T-helper 2 cell (primary cell): ENCODE measurements at places on chromosomes 4 and X.

- DNase-seq, result no peak
These were observed 242.7 kb upstream of the ETNPPL start for GRCh38 chr4:109005523-109005922.

- no peak for DNase-seq
These were observed 19.1 kb downstream of the PRDM5 start for GRCh38 chr4:120903419-120903818.

GRCh38 chrX:121308276-121308805 lies 260.9 kb downstream of the GLUD2 start:
- no peak for DNase-seq

DNA sequence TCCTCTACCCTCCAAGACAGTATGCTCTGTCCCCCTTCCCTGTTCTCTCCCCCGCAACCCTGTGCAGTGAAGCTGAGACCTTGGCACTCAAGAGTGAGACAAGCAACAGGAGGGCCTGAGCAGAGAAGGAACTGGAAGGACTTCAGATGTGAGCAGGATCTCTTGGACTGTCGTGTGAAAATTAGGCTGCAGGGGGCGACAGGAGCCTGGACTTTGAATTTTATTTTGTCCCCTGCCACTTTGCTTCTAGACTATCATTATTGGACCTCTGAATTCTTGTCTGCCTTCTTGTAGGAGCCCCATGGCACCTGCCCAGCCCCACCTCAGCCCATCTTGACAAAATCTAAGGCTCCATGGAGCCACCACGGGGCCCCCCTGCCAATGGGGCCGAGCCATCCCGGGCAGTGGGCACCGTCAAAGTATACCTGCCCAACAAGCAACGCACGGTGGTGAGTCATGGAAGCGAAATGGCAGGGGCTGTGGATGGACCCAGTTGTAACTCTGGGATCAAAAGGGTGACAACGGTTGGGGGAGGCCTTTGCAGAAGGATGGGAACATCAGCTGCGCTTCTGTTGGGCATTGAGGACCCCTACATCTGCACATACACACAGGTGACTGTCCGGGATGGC lies 1.7 kb downstream of the ARAF start:
- no peak for DNase-seq

GRCh38 chrX:7704205-7704604 lies 138.8 kb upstream of the VCX start:
- no peak for DNase-seq

- no peak for DNase-seq
These were observed 18.4 kb downstream of the MSMO1 start for GRCh38 chr4:165345666-165346417.

GRCh38 chrX:37986893-37987292 lies 19.5 kb upstream of the SYTL5 start:
- DNase-seq, result no peak

DNA sequence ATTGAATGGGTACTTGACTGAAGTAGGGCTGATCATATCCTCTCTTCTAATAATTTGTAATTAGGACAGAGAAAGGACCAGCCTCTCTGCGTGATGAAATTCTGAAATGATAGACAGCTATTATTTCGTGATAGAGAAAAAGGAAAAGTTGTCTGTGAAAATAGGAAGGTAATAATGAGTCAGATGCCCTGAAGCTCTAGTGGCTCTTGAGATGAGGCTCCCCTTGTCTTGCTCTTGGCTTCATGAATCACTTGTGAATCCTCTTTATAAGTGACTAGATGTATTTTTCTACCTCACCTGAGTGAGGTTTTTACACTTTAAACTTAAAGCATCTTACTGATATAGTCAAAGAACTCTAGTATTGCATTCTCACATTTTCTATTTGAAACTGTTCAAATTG lies 888.9 kb downstream of the PCDH18 start:
- DNase-seq, result no peak

GRCh38 chr4:140718241-140718952 lies 37.8 kb downstream of the TBC1D9 start:
- DNase-seq, result no peak

DNA sequence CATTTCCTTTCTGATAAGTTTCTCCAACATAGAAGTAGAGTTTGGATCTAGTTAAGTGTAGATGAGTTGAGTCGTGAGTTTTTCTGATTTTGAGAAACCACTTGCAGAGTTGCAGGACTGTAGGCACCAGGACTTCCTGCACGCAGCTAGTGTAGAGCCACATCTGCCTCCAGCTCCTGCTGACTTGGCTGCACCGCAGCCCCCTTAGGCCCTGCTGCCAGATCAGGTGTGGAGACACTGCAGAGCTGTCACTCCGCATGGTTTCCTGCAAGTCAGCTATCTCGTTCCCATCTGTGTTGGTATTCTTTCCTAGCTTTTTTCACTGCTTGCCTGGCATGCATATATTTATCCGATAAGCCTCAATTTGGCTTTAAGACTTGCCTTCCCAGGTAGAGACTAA lies 48.9 kb downstream of the PCDH7 start:
- no peak for DNase-seq

- DNase-seq, result no peak
These were observed 26.7 kb upstream of the GPRIN3 start for GRCh38 chr4:89334311-89334710.

- DNase-seq, result no peak
These were observed 142.4 kb upstream of the ANKRD50 start for GRCh38 chr4:124854968-124855367.

- no peak for DNase-seq
These were observed 24.3 kb upstream of the PGM2 start for GRCh38 chr4:37802068-37802666.

GRCh38 chr4:4734425-4734824 lies 125.0 kb upstream of the MSX1 start:
- no peak for DNase-seq

DNA sequence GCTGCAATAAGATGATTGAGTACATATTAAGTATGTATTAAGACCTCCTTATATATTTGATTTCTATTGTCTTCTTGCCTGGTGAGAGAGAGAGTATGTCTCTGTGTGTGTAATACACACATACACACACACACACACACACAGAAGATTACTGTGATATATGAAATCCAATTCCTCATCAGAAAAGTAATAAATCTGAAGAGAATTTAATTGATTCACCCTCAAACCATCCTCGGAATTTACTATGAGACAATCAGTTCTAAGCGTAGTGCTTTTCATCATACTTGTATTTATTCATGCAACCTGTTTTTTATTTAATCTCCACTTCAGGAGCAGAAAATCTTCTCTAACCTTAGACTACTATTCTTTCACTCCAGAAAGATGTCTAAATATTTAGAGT lies 62.3 kb upstream of the TLL1 start:
- DNase-seq, result no peak

DNA sequence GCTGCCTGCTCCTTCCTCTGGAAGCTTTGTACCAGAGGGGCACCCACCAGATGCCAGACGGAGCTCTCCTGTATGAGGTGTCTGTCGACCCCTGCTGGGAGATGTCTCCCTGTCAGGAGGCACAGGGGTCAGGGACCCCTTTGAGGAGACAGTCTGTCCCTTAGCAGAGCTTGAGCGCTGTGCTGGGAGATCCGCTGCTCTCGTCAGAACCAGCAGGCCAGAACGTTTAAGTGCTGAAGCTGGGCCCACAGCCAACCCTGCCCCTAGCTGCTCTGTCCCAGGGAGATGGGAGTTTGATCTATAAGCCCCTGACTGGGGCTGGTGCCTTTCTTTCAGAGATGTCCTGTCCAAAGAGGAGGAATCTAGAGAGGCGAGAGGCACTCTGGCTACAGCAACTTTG lies 260.3 kb upstream of the GPRIN3 start:
- no peak for DNase-seq

DNA sequence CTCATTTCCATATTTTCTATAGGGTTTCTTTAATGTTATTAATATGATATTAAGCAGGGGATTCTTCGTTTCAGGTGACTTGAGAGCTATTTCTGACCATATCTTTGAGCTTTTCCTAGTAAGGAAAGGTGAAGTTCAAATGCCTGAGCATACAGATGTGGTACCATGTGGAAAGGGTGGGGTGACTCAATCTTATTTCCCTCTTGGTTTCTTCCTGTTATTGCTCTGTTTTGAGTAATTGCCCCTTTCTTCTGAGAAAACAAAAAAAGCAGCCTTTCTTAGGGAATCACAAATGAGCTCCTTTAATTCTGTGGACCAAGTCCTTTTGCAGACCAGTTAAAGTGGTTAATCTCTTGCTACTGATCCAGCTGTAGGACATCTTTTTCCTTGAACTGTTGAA lies 41.0 kb upstream of the AGA start:
- DNase-seq, result no peak

GRCh38 chrX:67714004-67714403 lies 170.2 kb downstream of the AR start:
- no peak for DNase-seq

DNA sequence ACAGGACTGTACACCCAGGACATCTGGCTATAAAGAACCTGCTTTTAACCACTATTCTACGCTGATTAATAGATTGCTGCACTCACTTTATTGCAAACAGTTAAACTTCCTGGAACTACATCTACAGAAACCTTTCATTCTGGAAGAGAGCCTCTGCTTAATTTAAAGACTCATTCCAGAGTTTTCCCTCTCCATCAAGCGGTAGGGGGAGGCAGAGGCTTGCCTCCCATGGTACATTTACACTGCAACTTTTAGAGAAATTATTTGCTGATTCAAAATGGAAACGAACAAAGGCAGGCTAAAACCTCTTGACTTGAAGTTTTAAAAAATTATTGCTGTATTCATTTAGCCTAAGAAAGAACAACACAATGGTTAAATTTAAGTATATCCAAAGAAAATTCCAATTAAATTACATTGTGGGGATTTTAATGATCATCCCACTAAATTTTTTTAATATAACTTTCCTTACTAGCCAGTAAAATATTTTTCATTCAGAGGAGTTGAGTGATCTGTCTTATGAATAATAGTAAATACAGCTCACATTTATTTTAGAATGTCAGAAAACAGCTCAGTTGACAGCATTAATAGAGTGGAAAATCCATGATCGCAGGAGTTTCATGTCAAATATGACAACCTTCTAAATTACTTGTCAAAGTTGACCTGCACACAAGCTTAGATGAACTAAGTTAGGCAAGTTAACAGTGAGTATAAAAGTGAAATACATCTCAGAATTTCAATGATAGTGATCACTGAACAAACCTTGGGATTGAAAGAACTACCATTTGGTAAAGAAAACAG lies 46.3 kb upstream of the PCDH10 start:
- no peak for DNase-seq

- DNase-seq, result no peak
These were observed 36.7 kb upstream of the CXXC4 start for GRCh38 chr4:104531390-104531789.

- no peak for DNase-seq
These were observed 8.7 kb downstream of the ATP11C start for GRCh38 chrX:139924069-139924695.

DNA sequence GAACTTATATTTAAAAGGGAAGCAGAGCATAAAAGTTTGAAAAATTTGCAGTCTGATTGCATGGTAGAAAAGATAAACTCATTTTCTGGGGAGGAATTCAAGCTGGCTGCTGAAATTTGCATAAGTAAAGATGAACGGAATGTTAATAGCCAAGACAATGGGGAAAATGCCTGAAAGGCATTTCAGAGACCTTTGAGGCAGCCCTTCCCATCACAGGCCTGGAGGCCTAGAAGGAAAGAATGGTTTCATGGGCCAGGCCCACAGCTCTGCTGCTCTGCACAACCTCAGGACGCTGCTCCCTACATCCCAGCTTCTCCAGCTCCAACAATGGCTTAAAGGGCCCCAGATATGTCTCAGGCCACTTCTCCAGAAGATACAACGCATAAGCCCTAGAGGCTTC lies 46.9 kb upstream of the INPP4B start:
- no peak for DNase-seq

- peak; percentile 2 for DNase-seq
These were observed 16.4 kb upstream of the ADD1 start for GRCh38 chr4:2827071-2827873.

DNA sequence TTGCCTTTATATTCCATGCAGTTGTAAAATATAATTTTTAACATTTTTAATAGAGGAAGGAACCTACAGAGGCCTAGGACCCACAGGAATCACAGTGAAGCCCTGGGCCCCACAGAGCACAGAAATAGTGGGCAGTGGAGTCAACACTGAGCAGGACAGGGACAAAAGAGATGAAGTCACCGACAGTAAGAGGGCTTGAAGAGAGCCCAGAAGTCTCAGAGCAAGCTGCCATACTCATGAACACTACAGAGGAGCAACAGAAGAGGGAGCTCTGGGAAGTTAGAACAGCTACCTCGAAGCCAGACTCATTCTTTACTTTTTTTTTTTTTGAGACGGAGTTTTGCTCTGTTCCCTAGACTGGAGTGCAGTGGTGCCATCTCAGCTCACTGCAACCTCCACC lies 149.3 kb upstream of the TENM3 start:
- DNase-seq, result no peak

- DNase-seq, result no peak
These were observed 856.4 kb upstream of the INTU start for GRCh38 chr4:126776361-126776760.

DNA sequence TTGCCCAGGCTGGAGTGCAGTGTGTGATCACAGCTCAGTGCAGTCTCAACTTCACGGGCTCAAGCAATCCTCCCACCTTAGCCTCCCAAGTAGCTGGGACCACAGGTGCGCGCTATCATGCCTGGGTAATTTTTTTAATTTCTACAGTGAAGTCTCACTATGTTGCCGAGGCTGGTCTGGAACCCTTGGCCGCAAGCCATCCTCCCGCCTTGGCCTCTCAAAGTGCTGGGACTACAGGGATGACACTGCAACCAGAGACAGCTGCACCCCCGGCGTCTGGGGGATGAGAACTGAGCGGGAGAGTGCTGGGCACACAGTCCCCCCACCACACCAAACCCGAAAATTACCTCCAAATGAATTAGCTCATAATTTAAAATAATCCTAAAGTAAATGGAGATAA lies 33.1 kb upstream of the GTPBP6 start:
- DNase-seq, result no peak

- DNase-seq, result no peak
These were observed 161.4 kb downstream of the RAB28 start for GRCh38 chr4:13322681-13323101.

DNA sequence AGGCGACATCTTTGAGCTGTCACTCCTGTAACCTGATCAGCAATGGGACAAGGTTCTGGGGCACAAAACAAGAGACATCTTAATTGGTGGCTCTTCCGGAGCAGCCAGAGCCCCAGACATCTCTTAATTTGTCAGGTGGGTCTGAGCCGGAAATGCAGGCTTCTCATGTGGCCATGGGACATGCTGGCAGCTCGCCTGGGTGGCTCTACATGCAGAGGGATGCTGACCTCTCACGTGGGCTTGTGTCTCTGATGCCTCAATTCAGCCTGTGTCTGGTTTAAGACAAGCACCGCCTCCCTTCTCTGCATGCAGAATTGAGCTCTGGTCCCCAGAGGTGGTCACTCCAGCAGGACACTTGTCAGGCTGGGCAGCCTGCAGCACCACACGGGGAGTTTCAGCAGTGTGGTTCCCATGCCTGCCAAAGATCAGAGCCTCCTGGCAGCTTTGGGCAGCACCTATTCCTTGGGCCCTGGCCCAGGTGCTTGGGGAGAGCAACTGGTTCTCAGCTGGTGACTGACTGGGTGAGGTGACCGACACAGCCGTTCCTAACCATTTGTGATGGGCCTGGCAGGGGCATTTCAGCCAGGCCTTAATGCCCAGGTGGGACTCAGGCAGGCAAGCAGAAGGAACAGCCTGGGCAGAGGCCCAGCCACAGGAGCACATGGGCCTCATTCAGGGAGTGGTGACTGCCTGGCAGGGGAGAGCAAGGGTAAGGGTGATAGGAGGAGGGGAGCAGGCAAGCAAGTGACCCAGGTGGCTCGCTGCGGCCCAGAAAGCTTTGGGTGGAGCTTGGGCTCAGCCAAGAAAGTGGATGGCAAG lies 53.4 kb downstream of the HMX1 start:
- no peak for DNase-seq

GRCh38 chrX:153603131-153603656 lies 4.3 kb upstream of the CCNQ start:
- DNase-seq, result no peak
